Smooth muscle cell of bladder (primary cell): ENCODE measurements at places on chromosomes 12 and 14. TPM values are rescaled to one million over a fixed set of nuclear protein-coding genes. Genes with fewer than 3 reads are reported as not detected.

Gene TEX52
- not detected in 2 replicates for total RNA-seq

Gene SLC5A8
- not detected in 2 replicates for total RNA-seq

Gene DNAH10
- 0.43 and 0.46 TPM in 2 replicates for total RNA-seq

Gene CAPZA3
- 0.14 TPM in 1 of 2 replicates, not detected in the other for total RNA-seq

Gene UNC119B
- total RNA-seq: 16.5 and 21.3 TPM in 2 replicates

Gene PTPRO
- 0.85 and 1.3 TPM in 2 replicates for total RNA-seq

Gene STAB2
- total RNA-seq: not detected in 2 replicates

Gene PPP1R3E
- 1.8 and 2.6 TPM in 2 replicates for total RNA-seq

Gene FGF23
- not detected in 2 replicates for total RNA-seq

Gene P2RX2
- not detected in 2 replicates for total RNA-seq

Gene NUAK1
- total RNA-seq: 17.9 and 25.8 TPM in 2 replicates

Gene DPPA3
- not detected in 2 replicates for total RNA-seq

Gene AKAP3
- 0.85 and 1.5 TPM in 2 replicates for total RNA-seq

Gene DBX2
- total RNA-seq: not detected in 2 replicates

Gene STON2
- 0.28 and 0.46 TPM in 2 replicates for total RNA-seq

Gene PSMD9
- 77.2 and 88.6 TPM in 2 replicates for total RNA-seq

Gene IGF1
- total RNA-seq: 9.0 and 11.7 TPM in 2 replicates

Gene GALNT9
- total RNA-seq: 0.14 and 0.28 TPM in 2 replicates

Gene PZP
- total RNA-seq: not detected in 2 replicates

Gene DIO3
- under 0.01 and 0.09 TPM in 2 replicates for total RNA-seq

Gene EIF5
- total RNA-seq: 182 and 195 TPM in 2 replicates

Gene TSPAN11
- total RNA-seq: 0.18 and 1.1 TPM in 2 replicates

Gene SCFD1
- 105 and 116 TPM in 2 replicates for total RNA-seq

Gene SPTB
- total RNA-seq: 0.14 TPM in 1 of 2 replicates, not detected in the other

Gene CISTR
- not detected in 2 replicates for total RNA-seq

Gene SCAF11
- total RNA-seq: 33.6 and 39.2 TPM in 2 replicates

Gene GPD1
- not detected in 2 replicates for total RNA-seq

Gene RIPK3
- total RNA-seq: 2.5 and 2.8 TPM in 2 replicates

Gene CNTN1
- 0.28 and 0.65 TPM in 2 replicates for total RNA-seq
